Cardiac fibroblast (primary cell): ENCODE measurements at places on chromosomes 2 and 18.
A peak's percentile ranks its signal among the peaks of the same experiment; 100 is the strongest.

GRCh38 chr2:67124531-67124930 is 272.6 kb upstream of the ETAA1 start:
- DNase-seq: no peak

DNA sequence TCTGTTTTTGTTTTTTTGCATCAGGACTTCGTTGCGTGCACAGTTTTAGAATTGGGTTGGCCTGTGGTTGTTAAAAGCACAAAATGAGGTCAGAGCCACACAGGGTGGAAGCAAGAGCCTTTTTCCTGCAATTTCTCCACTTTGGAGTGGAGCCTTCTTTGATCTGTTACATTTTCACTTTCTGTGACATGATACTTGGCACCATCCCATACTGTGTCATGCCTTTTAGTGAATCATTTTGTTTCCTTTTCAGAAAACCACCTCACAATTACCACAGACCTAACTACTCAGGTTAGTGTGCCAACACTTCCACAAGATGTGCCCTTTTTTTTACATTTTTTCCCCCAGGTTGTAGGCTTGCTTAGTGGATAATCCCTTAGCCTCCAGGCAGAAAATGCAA is 32.5 kb downstream of the MERTK start:
- DNase-seq: peak; percentile 74

DNA sequence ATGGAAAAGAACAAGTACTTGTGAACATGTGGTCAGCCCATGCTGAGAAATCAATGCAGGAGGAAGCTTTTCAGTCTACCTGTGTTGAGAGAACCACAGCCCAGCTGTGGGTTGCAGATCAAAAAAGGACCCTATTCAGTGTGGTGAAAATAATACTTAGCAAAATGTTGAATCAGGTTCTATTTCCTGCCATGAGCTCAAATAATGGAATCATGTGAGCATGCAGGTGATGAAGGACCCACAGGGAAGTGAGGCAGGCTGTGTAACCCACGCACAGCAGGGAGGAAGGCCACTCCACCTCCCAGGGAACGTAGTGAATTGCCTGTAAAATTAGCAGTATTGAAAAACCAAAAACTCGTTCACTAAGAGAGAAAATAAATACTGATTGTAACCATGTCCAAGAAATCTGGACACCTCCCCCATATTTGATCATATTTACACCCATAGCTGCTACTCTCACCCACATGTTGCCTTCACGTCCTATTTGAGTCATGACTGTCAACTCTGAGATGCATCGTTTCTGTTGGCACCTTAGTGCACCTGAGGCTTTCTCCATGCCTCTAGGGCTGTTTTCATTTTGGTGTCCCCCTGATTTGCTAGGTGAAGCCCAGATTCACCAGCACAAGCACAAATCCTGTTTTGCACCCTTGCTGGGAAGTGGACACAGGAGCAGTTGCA is 20.5 kb upstream of the BCL2L11 start:
- no peak for DNase-seq

DNA sequence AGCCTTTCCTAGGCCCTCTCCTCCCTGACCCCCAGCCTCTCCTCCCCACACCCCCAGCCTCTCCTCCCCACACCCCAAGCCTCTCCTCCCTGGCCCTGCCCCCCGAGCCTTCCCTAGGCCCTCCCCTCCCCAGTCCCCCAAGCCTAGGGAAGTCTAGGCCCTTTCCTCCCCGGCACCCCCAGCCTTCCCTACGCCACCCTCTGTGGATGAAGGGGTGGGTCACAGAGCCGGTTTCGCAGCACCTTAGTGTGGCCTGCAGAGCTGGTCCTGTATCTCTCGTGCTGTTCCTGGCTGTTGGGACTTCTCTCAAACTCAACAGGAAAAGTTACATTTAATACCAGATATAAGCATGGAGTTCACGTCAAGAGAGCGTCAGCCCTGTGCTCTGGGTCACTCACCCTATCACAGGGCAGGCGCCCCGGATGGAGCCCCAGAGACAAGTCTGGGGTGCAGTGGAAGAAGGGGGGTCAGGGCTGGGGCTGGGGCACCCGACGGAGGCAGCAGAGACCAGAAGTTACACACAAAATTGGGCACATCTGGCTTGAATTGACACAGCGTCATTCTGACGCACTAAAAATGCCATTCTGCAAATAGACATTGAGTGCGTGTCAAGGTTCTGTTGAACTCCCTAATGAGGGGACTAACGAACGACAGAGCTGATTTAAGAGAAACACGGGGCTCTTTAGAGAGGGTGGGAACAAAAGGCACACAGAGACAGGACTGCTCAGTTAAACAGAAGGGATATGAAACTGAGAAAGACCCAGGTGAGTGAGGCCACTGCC is 24.0 kb downstream of the KCNIP3 start:
- no peak for DNase-seq

GRCh38 chr18:26648509-26649192 is 100.3 kb upstream of the KCTD1 start:
- DNase-seq: no peak

- no peak for DNase-seq
Observed at GRCh38 chr18:56511996-56512395, 126.4 kb downstream of the TXNL1 start.

- DNase-seq: peak; percentile 67
Observed at GRCh38 chr2:55511508-55512124, 7.9 kb upstream of the CFAP36 start.

GRCh38 chr2:235286622-235287374 is 207.0 kb upstream of the AGAP1 start:
- DNase-seq: peak; percentile 42

DNA sequence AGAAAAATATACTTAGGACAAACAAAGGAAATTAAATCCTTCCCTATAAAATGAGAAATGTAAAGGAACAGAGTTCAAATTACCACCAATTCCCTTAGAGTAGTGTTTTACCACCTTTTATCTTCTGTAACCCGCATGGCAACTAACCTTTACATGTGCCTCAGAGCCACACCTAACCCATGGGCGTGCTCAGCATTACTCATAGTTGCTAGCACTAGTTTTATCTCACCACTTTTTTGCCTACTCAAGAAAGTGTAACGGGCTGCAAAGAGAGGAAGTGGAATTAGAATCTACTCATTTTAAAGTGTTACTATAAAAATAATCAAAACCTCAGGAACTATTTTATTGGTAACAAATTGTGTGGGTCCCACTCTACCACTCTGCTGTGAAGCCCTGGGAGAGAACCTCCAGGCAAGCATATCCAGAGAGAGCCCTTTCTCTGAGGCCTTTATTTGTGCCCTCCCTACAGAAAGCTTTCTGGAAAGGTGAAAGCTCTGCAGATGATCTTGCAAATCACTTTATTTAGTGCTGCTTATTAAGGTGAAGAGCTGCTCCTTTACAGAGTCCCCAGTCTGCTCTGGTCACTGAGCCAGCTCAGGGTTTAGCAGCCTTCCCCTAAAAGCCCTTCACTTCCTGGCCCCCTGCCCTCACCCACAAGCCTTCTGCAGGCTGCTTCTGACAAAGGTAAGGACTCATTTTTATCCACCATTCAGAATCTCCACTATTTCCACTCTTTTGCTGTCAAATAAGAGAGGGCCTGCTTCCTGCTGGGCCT is 98.8 kb downstream of the TRABD2A start:
- no peak for DNase-seq

GRCh38 chr2:143835481-143835880 is 684.4 kb downstream of the ZEB2 start:
- DNase-seq: no peak

DNA sequence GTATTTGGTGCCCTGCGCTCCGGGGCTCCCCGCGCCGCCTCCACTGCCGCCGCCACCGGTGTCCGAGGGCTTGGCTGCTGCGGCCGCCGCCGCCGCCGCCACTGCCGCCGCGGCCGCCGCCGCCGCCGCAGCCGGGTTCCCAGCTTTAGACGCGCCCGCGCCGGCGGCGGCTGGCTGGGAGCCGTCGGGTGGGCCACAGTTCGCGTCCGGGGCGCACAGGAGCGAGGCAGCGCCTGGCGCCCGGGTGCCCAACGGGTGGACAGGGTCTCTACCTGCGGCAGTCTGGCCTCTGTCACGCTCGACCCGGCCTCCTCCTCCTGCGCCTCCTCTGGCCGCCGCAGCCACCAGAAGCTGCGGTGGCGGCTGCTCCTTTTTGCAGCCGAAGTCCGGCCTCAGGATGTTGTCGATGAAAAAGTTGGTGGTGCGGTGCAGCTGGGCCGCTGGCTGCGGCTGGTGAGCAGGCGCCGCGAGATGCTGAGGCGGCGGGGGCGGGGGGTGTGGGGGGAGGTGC is 951 bp downstream of the EN1 start:
- DNase-seq: no peak

DNA sequence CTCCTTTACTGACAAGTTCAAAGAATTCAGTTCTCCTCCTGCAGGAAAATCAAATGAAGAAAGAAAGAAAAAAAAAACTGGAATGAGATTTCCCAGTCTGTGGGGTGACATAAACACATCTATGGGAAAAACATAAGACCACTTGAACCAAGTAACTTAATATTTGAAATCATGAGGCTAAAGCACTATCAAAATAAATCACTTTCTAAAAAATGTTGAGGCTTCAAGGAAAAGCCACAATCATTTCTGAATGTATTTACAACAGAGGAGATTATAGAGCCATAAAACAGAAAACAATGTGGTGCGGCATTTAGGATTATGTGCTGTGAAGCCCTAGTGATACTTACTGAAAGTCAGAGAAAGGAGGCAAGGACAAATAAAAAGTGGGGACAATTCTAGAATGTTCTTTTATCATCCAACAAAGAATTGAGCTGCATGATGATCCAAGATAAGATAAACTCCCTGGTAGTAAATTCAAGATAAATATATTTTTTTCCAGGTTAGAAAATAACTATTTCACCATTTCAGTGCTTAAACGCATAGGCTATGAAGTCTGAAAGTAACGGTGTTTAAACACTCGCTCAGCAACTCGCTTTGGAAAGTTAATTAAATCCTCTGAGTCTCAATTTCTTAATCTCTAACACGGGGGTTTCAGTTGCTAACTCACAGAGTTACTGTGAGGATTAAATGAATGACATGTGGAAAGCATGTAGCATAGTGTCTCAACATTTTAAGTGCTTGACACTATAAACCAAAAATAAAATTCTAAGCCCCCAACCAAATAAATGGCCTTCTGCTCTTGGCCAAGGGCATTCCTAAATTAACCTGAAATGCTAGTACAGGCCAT is 288.5 kb downstream of the AGPS start:
- no peak for DNase-seq

DNA sequence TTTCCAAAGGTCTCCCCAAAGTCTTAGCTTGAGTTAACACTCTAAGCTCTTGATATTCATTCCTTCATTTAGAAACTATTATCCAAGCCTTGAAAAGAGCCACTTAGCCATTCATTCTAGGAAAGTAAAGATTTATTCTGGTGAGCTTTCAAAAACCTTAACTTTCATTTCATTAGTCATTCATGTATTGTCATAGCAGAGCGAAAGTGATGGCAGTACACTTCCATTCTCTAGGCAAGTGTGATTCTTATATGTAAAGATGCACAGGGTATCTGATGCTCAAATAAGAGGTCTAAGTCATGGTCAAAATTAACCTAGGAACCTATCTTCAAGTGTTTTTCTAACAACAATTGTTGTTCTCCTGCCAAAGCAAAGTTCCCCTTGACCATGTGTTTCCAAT is 553.0 kb upstream of the FANCL start:
- DNase-seq: no peak

GRCh38 chr2:45582522-45582921 is 28.5 kb downstream of the SRBD1 start:
- no peak for DNase-seq

DNA sequence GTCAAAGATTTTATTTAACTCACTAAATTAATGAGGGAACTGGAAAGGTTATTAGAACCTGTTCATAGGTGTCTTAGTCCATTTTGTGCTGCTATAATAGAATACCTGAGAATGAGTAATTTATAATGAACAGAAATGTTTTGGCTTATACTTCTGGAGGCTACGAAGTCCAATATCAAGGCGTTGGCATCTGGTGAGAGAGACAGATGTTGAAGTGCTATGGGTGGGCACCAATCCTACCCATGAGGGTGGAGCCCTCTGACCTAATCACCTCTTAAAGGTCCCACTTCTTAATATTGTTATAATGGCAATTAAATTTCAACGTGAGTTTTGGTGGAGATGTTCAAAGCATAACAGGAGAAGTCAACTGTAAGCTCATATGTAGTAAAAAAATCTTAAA is 5.1 kb downstream of the RPIA start:
- DNase-seq: no peak

- DNase-seq: no peak
Observed at GRCh38 chr2:7242189-7242867, 325.1 kb downstream of the RNF144A start.

- no peak for DNase-seq
Observed at GRCh38 chr2:200702646-200703118, 109.0 kb upstream of the BZW1 start.

DNA sequence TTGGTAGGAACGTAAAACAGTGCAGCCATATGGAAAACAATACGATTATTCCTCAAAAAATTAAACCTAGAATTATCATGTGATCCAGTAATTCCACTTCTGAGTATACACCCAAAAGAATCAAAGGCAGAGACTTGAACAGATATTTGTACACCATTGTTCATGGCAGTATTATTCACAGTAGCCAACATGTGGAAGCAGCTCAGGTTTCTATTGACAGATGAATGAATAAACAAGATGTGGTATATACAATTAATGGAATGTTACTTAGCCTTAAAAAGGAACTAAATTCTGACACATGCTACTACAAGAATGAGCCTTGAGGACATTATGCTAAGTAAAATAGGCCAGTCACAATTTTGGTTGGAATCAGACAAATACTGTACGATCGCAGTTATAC is 14.2 kb upstream of the RTTN start:
- no peak for DNase-seq

DNA sequence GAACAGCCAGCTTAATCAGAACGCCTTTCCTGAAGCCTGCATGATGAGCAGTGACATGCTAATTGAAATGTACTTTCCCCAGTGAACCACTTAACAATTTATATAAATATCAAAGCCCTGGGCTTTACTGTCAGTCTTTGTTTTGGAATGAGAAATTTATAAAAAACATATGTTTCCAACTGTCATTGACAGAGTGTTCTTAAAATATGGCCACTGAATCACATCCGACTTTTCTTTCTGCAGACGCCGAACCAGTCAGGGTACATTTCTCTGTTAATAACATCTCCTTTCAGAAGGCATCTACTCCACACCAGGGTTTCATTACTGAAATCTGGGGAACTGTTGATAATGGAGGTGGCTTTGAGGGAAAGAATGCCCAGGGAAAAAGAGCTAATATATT is 343.7 kb downstream of the INSIG2 start:
- no peak for DNase-seq

- peak; percentile 29 for DNase-seq
Observed at GRCh38 chr18:73352546-73352945, 484.8 kb upstream of the NETO1 start.

GRCh38 chr18:25898965-25899364 is 191.4 kb downstream of the SS18 start:
- no peak for DNase-seq

GRCh38 chr2:86446060-86446459 is 4.9 kb downstream of the KDM3A start:
- peak; percentile 40 for DNase-seq
